ENCODE measurements at places on chromosomes 3 and 15.

DNA sequence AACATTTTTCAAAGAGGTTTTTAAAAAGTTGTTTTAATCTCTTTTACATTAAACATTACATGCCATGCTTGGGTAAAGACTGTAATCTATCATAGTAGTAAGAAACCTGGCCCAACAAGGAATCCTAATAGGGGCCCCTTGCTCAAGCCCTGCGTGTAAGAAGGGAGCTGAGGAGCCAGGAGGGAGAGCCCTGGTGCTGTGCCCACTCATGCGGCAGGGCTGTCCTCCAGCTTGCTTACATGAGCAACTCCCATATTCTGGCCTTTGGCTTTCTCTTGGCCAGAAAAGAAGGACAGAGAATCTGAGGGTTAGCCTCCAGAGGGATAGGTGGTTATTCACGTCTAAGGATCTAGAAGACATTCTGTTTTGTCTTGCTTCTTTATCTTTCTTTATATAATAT is 49.8 kb downstream of the KBTBD12 start:
- DNase-seq: no peak

- DNase-seq: no peak
Measured at GRCh38 chr3:21989341-21990042, 238.5 kb upstream of the ZNF385D start.

- DNase-seq: no peak
Measured at GRCh38 chr3:145133281-145133680, 1027.7 kb downstream of the PLOD2 start.

DNA sequence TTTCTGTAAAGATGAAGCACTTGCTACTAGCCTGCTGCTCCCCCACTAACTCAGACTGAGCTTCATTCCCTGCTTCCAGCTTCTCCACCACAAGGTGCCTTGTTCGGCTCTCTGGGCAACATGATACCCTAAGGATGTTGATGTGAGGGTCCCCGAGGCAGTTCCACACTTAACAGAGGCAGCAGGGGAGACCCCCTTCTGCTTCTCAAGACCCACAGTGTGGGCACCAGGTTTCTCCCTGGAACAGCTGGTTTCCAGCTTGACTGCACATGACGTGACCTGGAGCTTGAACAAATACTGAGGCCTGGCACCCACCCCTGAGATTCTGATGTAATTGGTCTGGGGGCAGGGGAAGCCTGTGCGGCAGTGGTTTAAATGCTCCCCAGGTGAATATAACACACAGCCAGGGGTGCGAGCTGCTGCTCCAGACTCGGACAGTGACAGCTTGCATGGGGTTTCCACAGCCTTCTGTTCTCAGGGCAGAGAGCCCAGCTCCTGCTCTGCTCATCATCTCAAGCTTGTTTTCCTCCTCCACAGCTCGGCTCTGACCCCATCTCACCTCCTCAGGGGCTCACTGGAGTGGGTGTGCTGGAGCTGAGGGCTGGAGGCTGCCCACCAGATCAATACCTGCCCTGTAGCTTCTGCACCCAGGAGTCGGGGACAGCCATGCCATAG is 95.0 kb upstream of the HACD2 start:
- no peak for DNase-seq

DNA sequence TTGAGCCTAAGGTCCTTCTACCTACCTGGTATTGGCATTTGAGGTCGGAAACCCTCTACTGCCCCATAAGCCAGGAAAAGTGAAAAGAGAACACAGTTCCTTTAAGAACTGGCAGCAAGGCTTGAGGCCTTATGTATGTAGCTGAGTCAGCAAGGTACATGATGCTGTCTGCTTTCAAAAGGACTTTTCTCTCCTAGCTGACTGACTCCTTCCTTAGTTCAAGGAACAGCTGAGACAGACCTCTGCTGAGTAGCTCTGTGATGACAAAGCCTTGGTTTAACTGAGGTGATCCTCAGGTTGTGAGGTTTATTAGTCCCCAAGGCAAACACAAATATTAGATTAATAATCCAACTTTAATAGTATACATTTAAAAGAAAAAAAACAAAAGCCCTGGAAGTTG is 45.8 kb downstream of the ADPGK start:
- DNase-seq: no peak

DNA sequence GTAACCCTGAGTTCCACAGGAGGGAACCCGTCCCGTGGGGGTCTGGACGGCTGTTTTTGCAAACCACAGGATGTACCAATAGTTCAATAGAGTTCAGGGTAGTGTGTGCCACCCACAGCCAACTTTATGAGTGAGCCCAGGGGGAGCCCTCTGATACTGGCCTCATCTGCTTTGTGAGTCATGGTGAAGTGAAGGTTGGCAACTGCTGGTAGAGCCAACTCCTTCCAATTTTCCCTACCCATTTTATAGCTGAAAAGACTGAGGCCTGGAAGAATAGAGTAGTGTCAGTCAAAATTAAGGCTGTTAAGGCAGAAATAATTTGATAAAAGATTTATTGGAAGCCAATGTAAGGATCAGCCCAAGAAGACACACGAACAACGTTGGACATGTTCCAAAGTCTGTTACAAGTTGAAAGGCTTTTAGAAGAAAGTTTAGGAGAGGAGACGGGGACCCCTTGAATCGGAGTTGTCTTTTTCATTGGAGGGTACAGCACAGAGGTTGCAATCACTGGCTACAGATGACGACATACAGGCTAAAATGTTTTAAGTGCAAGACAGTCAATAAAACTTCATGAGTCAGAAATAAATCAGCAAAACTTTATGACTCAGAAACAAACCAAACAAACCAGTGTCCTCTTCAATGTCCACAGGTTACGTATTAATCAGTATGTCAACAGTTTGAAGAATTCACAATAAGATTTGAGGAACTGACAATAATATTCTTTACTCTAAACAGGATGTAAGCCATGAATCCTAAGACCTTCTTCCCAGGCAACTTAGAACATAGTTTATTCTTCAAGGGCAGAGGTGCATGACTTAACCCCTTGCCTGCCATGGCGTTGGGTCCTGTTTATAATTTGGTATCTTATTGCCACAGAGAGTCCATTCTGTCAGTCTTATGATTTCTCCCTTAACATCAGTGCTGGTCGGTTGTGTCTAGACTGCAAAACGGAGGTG is 62.9 kb upstream of the NR2E3 start:
- no peak for DNase-seq

- DNase-seq: no peak
Measured at GRCh38 chr15:94023531-94023930, 207.8 kb upstream of the MCTP2 start.

GRCh38 chr3:29186131-29186599 is 94.7 kb upstream of the RBMS3 start:
- no peak for DNase-seq

DNA sequence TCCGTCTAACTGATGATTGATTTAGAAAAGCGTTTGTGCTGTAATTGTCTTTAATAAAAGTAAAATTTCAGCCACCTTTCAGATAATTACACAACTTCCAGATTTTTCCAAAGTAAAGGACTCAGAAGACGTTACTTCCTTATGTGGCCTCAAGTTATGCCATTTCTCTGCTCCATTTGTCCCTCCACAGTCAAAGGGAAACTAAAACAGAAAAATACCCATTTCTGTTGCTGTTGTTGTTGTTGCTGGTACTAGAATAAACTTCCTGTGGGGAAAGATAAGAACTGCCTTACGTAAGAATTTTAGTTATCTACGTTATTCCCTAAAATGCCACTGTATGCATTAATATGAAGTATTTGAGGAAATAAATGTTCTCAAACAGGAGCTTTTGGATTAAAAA is 153.9 kb downstream of the P3H2 start:
- no peak for DNase-seq

DNA sequence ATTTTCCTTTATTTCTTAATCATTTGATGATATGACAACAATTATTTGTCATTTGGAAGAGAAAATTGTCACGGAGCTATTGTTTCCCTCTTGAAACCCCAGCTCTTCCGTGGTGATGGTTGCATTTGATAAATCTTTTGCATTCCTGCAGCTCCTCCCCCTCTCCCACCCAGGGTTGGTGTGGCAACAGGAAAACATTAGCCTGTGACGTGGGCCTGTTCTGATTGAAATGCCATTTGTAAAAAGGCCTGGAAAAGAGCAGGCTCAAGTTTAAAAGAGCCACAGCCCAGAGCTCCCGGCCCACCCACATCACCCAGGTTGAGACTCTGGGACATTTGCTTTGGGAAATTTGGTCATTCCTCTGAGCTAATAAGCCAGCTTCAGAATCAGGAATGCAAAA is 282.5 kb downstream of the RPLP1 start:
- peak; percentile 92 for DNase-seq

GRCh38 chr3:31440878-31441277 is 91.8 kb upstream of the STT3B start:
- DNase-seq: no peak

DNA sequence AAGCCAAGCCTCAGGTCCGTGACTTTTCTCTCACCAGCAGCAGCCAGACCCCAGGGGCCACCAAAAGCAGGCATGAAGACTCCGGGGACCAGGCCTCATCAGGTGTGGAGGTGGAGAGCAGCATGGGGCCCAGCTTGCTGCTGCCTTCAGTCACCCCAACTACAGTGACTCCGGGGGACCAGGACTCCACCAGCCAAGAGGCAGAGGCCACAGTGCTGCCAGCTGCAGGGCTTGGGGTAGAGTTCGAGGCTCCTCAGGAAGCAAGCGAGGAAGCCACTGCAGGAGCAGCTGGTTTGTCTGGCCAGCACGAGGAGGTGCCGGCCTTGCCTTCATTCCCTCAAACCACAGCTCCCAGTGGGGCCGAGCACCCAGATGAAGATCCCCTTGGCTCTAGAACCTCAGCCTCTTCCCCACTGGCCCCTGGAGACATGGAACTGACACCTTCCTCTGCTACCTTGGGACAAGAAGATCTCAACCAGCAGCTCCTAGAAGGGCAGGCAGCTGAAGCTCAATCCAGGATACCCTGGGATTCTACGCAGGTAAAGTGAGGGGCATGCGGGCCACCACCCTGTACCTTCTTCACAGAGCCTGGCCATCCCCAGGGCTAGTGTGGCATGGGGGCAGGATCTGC is 12.0 kb upstream of the ABTB1 start:
- no peak for DNase-seq

- DNase-seq: no peak
Measured at GRCh38 chr3:140469491-140469890, 208.4 kb upstream of the TRIM42 start.

GRCh38 chr3:172137287-172138192 is 98.2 kb downstream of the FNDC3B start:
- DNase-seq: no peak

DNA sequence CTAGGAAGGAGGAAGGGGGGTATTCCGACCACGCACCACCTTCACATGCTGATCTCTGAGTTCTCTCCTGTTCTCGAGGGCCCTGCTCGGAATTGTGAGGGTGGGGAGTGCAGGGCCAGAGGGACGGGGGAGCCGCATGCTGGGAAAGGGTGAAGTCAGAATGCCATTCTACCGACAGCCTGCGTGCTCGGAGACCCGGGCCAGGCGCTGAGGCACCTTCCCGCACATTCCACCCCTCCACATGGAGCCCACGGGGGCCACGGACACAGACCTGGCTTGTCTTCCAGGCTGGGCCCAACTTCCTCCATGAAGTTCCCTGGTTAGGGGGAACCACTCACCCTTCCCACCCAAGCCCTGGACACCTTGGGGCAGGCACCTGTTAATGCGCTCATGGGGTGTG is 28.7 kb upstream of the PIGZ start:
- DNase-seq: peak; percentile 53

DNA sequence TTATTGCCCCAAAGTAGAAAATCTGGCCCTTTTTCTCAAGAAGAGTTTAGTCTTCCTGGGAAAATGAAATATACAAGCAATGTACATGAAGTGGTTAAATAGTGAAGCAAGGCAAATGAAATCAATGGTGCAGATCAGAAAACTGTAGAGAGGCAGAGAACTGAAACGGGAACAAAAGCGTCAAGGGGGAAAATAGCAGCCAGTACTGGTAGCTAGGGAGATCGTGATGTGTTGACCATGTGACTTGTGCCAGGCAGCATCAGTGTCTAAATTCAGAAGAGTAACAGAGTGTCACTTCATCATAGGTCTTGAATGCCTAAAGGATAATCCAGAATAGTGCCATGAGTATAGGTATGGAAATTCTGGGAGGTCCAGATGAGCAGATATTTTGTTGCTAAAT is 163.1 kb downstream of the CHL1 start:
- DNase-seq: peak; percentile 50

- no peak for DNase-seq
Measured at GRCh38 chr15:53835309-53835708, 75.8 kb upstream of the WDR72 start.

- no peak for DNase-seq
Measured at GRCh38 chr3:147318900-147319299, 87.4 kb downstream of the ZIC4 start.

- DNase-seq: peak; percentile 76
Measured at GRCh38 chr15:70669966-70670658, 93.2 kb downstream of the UACA start.

DNA sequence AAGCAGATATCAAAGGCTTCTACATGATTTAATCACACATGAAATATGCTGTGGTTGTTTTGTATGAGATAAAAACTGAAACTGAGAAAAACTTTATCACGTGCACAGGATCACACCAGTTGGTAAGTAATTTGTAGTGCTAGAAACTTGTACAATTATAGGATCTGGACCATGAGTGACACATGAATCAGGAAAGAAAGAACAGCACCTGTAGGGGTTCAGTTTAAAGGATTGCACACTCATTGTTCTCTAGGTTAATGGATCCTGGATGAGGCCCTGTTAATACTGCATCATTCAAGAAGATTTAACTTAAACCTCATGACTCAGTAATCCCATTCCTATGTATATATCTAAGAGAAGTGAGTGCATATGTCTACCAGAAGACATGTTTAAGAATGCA is 87.9 kb downstream of the STT3B start:
- DNase-seq: no peak

- DNase-seq: peak; percentile 29
Measured at GRCh38 chr3:117444175-117444574, 734.6 kb downstream of the TUSC7 start.

DNA sequence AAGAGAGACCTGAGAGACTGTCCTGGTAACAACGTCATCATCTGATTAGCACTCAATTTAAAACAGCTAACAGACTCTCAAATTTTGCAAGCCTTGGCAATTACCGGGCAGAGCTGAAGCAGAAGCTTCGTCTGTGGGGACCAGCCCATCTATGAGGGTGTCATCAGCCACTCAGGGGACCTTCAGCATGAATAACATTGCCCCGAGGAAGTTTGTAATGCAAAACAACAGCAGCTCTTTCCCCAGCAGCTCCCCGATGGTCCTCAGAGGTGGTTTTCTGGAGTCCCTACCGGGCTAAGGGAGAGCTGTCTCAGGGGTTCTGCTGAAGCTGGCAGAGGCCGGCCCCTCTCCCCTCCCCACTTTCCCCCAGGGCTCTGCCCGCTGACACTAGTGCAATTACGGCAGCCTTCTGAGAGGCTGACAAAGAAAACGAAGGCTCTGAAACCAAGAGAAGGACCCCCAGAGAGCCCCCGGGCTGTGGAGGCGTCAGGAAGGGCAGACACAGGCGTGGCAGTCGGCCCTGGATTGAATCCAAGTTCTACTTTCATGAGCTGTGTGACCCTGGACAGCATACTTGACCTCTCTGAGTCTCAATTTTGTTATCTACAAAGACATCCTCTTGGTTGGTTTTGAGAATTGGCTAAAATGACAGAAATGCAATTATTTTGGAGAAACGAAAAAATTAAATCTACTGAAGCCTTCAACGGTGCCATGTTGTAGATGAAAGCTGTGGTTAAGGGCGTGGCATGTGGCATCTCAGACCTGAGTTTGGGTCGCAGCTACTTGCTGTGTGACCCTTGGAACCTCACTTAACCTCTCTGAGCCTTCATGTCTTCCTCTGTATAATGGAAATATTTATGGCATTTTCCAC is 102.1 kb upstream of the TLE3 start:
- DNase-seq: no peak

GRCh38 chr3:29239376-29239775 is 41.5 kb upstream of the RBMS3 start:
- no peak for DNase-seq

- DNase-seq: no peak
Measured at GRCh38 chr3:27559835-27560234, 75.7 kb upstream of the SLC4A7 start.

All from kidney (tissue), 22 donors.